Esophagus muscularis mucosa (tissue), 4 donors: ENCODE measurements at places on chromosomes 5 and 9. TPM values are rescaled to one million over a fixed set of nuclear protein-coding genes. Genes with fewer than 3 reads are reported as not detected.

DNA sequence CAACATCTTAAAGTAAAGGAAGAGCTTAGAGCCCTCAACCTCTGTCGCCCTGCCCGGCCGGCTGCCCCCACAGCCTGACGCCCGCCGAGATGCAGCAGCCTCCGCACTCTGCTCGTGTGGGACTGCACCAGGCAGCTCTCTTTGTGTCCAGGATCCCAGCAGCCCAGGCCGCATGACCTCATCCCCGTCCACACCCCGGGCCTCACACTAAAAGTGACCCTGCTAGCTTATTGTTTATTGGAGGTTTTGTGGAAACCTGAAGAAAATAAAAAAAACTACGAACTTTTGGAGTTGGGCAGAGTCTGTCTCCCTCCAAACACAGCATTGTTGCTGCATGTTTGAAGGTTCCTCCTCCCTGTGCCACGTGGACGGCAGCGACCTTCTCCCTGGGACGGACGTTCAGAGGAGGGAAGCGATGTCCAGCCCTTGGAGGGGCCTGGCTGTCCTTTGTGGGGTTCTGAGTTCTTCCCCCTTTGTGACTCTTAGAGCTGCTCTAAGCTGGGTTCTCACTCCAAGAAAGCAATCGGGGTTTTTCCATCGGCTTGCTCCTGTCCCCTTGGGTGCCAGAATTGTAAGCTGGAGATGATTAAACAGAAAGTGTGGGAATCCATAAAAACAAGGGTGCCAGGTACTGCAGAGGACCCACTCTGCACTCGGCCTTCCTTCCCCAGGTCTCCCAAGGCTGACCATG, 103.5 kb upstream of the COL5A1 start:
- H3K4me1 ChIP-seq, result peaks cover 19% of the 10 kb centered on the region
- H3K27me3 ChIP-seq, result no peaks in the 10 kb centered on the region

GDA gene
- total RNA-seq, result not detected

NUP214 gene
- total RNA-seq, result 30.3 TPM

DNA sequence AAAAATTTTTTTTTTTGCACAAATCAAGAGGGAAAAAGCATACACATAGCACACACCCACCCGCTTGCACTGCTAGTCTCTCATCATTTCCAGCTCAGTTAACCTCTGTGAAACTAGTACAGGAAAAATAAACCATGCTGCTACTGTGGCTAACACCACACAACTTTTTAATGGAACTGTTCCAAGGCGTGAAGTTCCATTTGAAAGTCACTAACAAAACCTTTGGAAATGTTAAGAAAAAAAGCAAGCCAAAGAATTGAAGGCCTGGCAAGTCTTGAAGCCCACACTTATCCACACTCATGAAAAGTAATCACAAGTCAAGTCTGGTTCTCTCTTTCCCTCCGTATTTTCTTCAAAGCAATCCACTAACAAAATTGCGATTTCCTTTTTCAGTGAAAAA, 116.3 kb downstream of the FANCC start:
- no peak for DNase-seq
- H3K4me3 ChIP-seq, result no peak overlapping the region
- H3K36me3 ChIP-seq, result no peaks in the 10 kb centered on the region
- no peak overlapping the region for H3K27ac ChIP-seq
- H3K4me1 ChIP-seq, result peaks cover 59% of the 10 kb centered on the region

DNA sequence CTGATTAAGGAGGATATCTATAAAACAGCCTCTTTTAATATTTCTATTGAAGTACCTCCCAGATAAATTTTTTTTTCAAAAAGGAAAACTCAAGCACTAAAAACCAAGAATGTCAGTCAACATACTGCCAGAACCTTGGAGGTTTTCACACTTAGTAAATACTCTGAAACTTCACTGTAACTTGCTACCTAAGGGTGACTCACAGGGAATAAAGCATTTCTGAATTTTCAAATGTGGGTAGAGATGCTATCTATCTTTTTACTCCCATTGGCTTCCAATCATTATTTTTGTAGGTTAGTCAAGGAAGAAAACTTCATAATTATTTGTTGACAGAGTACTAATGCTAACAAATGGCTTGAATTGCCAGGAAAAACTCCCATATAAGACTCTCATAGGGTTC, 46.1 kb downstream of the SLC25A46 start:
- H3K4me3 ChIP-seq, result no peak overlapping the region
- no peak for DNase-seq
- H3K4me1 ChIP-seq, result no peaks in the 10 kb centered on the region
- H3K27me3 ChIP-seq, result no peaks in the 10 kb centered on the region

DNA sequence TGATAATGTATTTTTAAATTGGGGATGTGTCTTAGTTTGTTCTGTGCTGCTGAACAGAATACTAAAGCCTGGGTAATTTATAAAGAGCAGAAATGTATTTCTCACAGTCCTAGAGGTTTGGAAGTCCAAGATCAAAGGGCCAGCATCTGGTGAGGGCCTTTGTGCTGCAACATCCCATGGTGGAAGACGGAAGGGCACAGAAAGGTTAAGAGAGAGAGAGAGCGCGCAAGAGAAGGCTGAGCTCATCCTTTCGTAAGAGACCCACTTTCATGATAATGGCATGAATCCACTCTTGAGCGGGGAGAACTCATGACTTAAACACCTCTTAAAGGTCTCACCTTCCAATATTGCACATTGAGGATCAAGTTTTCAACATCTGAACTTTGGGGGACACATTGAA, 79.1 kb upstream of the GOLM1 start:
- no peaks in the 10 kb centered on the region for H3K4me1 ChIP-seq
- H3K27ac ChIP-seq, result no peak overlapping the region
- H3K36me3 ChIP-seq, result no peaks in the 10 kb centered on the region
- DNase-seq, result no peak
- H3K27me3 ChIP-seq, result no peaks in the 10 kb centered on the region
- no peak overlapping the region for H3K4me3 ChIP-seq

DNA sequence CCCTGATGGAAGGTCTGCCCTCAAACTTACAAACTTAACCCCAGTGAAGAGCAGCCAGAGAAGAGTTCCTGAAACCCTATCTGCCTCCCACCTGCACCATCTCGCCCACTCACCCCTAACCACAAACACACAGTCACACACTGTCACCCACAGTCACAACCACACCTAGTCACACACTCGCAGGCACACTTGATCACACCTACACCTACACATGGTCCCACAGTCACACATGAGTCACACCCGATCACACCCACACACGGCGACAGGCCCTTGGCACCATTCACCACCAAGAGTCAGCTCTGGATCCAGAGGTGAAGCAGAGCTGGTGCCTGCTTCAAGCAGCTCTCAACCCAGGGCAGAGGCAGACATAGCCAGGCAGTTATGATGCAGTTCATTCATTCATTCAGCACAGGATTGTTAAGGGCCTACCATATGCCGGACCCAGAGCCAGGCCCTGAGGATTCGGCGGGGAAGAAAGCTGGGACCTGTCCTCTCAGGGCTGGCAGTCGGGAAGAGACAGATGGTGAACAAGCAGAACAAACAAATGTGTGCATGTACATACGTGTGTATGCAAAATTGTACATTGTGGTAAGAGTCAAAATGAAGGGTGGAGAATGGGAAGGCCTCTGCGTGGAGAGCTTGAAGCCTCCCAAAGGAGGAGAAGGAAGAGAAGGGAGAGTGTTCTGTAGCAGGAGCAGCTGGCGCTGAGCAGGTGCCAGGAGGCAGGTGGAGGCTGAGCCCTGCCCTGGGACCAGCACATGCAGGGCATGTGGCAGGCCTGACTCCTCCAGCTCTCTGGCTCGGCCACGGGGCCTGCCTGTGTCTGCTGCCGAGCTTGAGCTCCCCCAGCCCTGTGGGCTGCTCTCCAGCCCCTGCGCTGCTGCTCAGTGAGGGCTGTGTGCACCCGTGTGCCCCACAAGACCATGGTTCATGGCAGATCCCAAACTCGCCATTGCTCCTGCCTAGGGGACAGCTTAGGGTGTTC, 6.4 kb downstream of the TSPAN17 start:
- H3K27me3 ChIP-seq, result no peaks in the 10 kb centered on the region
- no peak for DNase-seq
- no peak overlapping the region for H3K4me3 ChIP-seq
- no peak overlapping the region for H3K27ac ChIP-seq

DNA sequence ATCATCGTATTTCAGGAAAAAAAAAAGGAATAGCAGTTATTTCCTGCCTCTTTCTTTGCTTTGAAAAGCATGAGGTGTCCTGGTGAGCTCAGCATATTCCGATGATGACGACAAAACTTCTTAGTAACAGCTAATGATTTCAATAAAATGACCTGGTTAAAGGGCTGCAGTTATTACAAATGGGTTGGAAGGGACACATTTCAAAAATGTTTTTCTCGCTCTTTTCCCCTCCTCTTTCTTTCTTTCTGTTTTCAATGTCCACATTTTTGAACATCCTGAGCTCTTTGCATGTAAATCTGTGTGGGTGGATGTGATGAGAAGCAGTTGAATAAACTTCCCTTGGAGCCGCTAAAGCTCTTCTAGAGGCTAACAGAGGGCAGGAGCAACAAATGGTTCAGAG, 186.8 kb upstream of the SLC27A6 start:
- no peak overlapping the region for H3K4me3 ChIP-seq
- peaks cover 15% of the 10 kb centered on the region for H3K4me1 ChIP-seq
- no peaks in the 10 kb centered on the region for H3K36me3 ChIP-seq
- no peak overlapping the region for H3K27ac ChIP-seq
- DNase-seq, result no peak

SOX30 gene
- total RNA-seq, result 0.17 TPM

PCDHGB2 gene
- 5.7 TPM for total RNA-seq

DNA sequence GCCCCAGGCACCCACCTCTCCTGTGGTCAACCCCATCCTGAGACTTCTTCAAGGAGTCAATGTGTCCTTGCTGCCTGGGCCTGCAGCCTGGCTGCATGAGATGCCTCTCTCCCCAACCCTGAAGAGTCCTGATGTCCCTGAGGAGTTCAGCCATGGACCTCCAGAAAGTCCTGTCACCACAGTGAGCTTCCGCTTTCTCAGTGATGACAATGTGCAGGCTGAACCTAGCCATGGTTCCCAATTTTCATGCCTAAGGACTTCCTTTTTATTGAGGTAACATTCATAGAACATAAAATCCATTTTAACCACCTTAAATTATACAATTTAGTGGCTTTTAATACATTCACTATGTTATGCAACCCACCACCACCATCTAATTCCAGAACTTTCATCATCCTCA, 29.1 kb downstream of the DAP start:
- peaks cover 4% of the 10 kb centered on the region for H3K4me1 ChIP-seq
- no peaks in the 10 kb centered on the region for H3K36me3 ChIP-seq
- no peak overlapping the region for H3K27ac ChIP-seq
- no peaks in the 10 kb centered on the region for H3K27me3 ChIP-seq
- no peak for DNase-seq

GRCh38 chr9:137278721-137279711, 1.5 kb downstream of the TOR4A start:
- peaks cover 13% of the 10 kb centered on the region for H3K36me3 ChIP-seq
- peaks cover 55% of the 10 kb centered on the region for H3K4me1 ChIP-seq
- peak overlapping the region; percentile 59 for H3K4me3 ChIP-seq

DNA sequence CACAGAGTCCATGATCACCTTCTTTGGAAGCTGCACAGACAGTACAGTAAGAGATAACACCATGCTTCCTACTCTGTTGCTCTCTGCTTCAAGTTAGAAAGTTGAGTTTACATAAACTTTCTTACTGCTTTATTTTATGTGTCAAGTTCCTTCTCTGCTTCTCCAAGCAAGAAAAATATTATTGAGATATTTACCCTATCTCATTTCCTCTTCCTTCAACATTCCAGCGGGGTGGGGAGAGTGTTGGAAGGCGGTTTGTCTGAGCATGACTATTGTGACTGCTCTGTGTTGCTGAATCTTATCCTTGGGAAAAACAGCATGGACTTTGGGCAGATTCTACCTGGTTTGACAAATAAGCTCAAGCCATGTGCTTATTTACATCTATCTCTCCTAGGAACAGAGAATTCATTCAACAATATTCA, 66.9 kb upstream of the EPB41L4A start:
- no peaks in the 10 kb centered on the region for H3K36me3 ChIP-seq
- H3K27ac ChIP-seq, result no peak overlapping the region
- no peaks in the 10 kb centered on the region for H3K27me3 ChIP-seq
- H3K4me1 ChIP-seq, result no peaks in the 10 kb centered on the region

PTBP3 gene
- total RNA-seq, result 19.9 TPM

BTNL9 gene
- 30.6 TPM for total RNA-seq

- H3K27me3 ChIP-seq, result no peaks in the 10 kb centered on the region
- H3K4me1 ChIP-seq, result peaks cover 13% of the 10 kb centered on the region
- H3K36me3 ChIP-seq, result no peaks in the 10 kb centered on the region
- DNase-seq, result no peak
Observed at GRCh38 chr5:123880875-123881274, 368.9 kb downstream of the CSNK1G3 start.

DNA sequence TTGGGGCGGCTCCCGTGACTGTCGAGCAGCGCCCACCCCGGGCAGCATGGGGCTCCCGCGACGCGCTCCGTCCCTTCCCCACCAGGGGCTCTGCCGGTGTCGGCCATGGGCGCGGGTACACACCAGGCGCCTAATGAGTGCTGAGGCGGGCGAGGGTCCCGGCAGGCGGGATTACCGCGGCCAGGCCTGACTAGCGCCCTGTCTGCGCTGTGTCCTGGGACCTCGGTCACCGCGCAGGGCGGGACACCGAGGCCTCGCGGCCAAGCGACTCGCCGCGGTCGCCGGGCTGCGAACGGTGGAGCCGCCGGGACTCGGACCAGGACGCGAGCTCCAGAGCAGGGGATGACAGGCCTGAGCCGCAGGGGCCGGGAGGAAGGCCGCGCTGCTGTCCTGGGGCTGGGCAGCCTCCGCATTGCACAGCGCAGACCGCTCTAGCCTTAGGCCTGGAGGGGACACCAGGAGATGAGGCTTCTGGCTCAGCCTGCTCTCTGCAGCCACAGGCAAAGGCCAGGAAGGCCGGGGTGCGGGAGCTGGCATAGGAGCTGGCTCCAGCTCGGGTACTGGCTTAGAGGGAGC, 14.1 kb downstream of the LCN10 start:
- no peak for DNase-seq
- H3K36me3 ChIP-seq, result peaks cover 31% of the 10 kb centered on the region
- H3K4me1 ChIP-seq, result peaks cover 45% of the 10 kb centered on the region

- no peaks in the 10 kb centered on the region for H3K27me3 ChIP-seq
- peak within 1 kb of the TSS; percentile 93 for H3K27ac ChIP-seq
- peaks cover 54% of the 10 kb centered on the region for H3K4me1 ChIP-seq
- DNase-seq, result peak; percentile 95
Observed at GRCh38 chr5:135398855-135399793, at the start of gene MACROH2A1. Gene MACROH2A1 (minus strand): TSS chr5:135399231. CDS start chr5:135389093, 10,138 bp downstream.

DNA sequence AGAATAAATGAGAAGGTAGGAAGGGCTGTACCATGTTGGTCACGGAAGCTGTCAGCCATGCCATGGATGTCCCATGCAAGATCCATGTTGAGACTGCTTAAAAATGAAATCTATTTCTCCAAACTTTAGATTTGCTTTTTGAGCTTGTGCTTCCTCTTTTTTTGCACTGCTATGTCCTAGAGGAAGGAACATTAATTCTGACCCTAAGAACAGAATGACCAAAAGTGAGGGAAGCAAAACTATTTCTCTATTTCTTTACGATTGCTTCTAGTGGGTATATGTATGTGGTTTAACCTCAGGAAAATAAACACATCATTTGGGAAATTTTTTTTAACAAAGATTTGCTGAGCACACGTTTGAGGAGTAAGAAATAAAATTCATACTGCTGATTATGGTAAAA, 84.6 kb downstream of the USP20 start:
- H3K27ac ChIP-seq, result no peak overlapping the region
- H3K4me3 ChIP-seq, result no peak overlapping the region
- DNase-seq, result no peak
- H3K27me3 ChIP-seq, result no peaks in the 10 kb centered on the region

SLC25A48 gene
- not detected for total RNA-seq

- H3K4me1 ChIP-seq, result peaks cover 97% of the 10 kb centered on the region
- no peak for DNase-seq
- no peak overlapping the region for H3K4me3 ChIP-seq
- peak overlapping the region; percentile 48 for H3K27ac ChIP-seq
- H3K27me3 ChIP-seq, result no peaks in the 10 kb centered on the region
Observed at GRCh38 chr5:139181835-139182452, 16.2 kb downstream of the SIL1 start.
